C1 segment of cervical spinal cord (tissue), 14 donors: ENCODE measurements at places on chromosomes 7 and 10.

DNA sequence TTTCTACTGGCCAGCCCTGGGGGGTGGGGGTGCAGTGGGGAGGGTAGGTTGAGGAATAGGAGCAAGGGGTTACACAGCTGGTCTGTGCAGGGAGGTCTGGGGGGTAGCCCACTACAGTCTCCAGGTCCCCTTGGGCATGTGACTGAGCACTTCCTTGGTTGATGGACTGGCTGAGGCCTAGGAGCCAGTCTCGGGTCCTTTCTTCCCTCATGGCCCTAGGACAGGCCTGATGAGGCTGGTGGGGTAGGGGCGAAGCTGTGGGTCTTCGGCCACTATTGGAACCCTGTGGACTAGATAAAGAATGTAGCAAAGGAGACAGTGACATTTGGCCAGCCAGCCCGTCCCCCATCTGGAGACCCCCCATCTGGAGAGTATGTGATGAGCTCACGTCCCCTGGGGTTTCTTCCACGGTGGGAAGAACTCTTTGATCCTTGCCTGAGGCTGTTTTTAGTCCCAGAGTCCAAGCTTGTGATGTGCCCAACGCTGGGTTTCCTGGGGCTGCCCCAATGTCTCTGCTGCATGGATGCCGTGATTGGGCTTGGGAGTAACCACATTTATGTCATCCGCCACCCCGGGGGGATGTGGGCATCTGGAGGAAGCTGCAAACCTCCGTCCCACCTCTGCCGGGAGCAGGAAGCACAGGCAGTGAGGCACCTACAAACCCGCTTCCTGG, 20.7 kb downstream of the FAM241B start:
- no peak for DNase-seq

GRCh38 chr7:28190077-28190710, 9.6 kb upstream of the JAZF1 start:
- DNase-seq, result no peak

DNA sequence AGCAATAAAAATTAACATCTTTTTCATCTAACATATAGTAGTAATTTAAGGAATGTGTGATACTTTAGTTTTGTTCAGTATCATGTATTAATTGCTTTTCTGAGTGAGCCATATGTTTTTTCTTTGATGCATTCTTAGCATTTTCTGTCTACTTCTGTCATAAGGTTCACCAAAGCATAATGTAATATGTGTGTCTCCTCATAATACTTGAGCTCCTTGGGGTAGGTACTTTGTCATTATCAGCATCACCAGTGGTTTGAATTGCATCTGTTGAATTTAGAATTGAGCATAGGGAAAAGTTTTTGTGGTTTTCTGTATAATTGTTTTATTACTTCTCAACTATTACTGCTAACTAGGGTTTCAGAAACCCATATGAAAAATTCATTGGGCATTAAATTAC, 26.5 kb downstream of the VPS50 start:
- DNase-seq, result no peak

GRCh38 chr10:84007482-84007881, 131.8 kb upstream of the GHITM start:
- DNase-seq, result no peak

- no peak for DNase-seq
These were observed 642.4 kb downstream of the TNS3 start for GRCh38 chr7:46939558-46939957.

DNA sequence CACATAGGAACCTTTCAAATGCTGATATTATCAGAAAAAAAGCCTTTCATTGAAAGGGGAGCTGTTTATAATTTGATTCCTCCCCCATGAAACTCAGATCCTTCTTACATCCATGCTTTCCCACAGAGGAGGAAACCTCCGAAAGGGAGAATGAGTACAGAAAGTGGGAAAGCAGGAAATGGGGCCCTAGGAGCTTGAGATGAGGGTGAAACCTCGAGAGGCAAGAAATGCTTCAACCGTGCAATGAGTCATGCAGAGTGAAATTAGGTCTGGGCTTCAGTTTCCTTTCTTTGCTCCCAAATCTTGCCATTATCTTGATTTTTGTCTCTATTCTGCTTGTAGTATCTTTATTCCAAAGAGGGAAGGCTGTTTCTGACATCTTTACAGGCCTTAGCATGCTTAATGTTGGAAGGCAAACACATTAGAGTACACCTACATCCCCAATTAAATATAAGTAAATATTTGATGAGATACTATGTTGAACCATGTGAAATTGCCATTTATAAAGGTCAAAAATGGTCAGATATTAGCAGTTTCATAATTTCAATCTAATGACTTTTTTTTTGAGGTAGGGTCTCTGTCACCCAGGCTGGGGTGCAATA, 79.1 kb downstream of the NAMPT start:
- no peak for DNase-seq

DNA sequence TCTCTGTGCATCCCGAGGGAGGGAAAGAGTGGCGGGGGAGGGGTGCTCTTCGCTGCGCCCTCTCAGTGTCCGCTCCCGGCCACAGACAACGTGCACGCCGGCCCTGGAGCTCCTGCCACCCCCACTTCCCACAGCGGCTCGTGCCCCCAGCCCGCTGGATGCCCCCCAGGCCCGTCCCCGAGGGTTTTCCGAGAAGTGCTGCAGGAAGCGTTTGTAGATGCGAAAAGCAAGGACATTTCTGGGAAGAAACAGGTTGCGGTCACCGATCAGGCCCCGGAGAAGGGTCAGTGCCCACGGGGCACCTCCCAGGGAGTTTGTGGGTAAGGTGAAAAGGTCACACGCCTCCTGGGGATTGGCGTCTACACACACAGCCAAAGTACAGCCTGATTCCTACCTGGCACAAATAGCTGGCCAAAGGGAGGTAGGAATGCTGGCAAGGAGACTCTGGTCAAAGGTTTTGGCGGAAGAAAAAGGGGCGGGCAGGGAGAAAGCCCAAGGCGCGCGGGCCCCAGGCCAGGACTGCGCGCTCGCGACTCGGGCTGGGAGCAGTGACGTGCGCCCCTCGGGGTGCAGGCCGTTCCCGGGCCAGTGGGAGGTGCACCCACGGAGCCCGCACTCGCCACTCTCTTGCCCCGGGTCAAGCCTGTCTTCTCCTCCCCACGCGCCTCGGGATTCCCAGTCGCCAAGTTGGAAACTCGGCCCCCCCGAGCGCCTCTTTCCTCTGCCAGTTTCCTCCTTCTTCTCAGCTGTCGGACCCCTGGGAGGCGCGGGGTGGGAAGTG, 1.5 kb upstream of the NRP1 start:
- no peak for DNase-seq

DNA sequence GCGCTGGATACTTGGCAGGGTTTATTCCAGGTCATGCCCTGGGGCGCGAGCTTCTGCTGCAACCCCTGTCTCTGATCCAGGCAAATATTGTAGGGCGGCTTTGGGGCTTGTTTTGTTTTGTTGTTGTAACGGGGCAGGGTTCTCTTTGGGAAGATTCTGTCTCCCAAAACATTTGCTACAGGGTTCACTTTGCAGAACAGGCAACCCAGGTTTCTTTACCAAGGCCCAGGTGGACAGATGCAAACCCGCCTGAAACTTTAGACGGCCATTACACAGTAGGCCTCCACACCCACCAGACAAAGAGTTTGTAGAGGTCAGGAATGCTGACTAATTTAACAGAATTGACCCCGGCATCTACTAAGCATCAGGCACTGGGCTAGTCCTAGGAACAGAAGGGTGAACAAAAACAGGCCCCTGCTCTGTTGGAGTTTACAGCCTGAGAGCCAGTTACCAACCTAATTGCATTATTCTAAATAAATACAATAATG, 567 bp upstream of the CDCA7L start:
- no peak for DNase-seq

DNA sequence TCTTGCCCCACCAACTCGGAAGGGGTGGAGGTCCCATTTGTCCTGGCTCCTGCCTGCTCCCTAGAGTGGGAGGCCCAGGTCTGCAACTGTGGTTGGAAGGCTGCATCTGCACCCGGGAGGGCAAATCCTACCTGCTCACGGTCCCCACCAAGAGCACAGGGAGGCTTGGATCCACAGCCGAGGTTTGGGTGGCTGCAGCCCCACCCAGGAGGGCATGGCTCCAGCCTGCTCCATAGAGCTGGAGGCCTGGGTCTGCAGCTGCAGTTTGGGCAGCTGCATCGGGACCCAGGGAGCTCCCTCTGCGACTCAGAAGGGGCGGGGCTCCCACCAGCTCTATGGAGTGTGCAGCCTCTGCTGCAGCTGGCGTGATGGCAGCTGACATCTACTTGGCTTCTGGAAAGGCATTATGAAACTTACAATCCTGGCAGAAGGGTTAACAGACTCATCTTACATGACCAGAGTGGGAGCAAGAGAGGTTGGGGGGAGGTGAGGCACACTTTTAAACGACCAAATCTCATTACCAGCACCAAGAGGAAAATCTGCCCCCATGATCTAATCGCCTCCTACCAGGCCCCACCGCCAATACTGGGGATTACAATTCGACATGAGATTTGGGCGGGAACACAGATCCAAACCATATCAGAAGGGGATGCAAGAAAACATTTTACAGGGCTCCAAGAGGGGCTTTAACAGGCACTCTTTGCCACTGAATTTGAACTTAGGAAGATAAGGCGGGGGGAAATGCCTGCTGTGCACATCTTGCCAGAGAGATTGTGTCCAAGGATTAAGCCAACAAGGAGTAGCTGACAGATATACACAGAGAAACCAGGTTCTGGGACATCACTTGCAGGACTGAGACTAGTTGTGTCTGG, 8.2 kb upstream of the BLVRA start:
- no peak for DNase-seq

DNA sequence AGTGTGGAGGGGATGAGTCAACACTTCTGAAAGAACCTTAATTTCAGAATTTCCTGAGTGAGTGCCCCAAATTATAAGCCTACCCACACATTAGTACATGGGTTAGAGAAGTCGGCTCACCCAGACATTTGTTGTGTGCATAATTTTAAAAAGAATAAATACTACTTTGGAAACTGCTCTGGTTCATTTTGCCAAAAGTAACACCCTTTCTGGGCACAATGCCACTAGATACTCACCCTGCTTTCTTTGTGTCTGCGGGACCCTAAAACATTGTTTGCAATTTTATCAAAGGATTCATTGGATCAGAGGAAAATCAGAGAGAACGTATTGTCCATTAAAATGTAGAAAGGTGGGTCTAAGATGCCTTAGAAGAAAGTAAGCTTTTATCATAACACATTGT, 245.5 kb upstream of the NRP1 start:
- no peak for DNase-seq

- DNase-seq, result no peak
These were observed 197.9 kb downstream of the MBL2 start for GRCh38 chr10:52574697-52575096.

DNA sequence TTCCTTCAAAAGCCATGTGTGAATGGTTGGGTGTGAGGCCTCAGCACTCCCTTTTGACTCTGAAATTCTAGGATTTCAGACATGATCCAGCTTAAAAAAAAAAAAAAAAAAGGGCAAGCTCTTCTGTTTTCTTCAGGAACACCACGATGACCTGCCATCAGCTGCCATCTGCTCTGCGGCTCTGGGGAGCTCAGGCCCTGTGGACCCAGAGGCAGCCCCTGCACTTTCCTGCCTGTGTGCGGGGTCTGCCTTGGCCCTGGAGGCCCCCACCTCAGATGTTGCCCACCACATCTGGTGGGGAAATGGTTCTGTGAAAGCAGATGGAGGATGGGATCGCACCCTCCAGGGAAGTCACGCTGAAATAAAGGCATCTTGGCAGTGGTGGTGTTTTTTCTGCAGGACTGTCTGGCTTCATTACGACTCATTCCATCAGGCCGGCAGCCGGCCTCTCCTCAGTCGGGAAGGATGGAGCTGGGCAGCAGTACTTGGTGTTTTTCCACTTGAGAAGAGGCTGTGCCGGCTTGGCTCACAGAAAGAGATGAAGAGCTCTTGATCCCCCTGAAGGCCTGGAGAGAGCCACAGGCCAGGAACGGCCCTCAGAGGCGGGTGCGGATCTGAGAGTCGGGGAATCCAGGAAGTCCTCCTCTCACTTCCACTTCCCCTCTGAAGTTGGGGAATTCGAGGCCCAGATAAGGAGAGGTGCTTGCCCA, 66.1 kb upstream of the AQP1 start:
- DNase-seq, result no peak

- no peak for DNase-seq
These were observed 62.1 kb downstream of the TPST1 start for GRCh38 chr7:66267249-66267648.

DNA sequence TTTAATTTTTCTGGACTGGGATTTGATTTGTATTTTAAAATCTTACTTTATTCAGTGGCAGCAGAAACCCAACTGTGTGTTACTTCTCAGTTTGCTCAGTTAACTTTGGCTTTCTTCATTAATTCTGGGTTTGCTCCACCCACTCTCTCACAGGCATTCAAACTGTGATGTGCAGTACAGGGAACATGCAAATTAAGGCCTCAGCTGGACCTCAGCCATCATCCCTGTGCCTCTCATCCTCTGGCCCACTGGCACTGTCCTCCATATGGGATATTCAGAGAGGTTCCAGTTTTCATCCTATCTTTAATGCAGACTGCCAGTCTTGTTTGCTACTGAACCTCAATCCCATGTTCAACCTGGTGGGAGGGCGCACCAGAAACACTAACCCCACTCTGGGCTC, 743.4 kb upstream of the IGFBP3 start:
- DNase-seq, result no peak
